ENCODE measurements at places on chromosomes 6 and 20.

- no peak for DNase-seq
These were observed 235.2 kb downstream of the SOX4 start for GRCh38 chr6:21828704-21829103.

GRCh38 chr6:157020398-157020797 is 243.2 kb downstream of the ARID1B start:
- no peak for DNase-seq

DNA sequence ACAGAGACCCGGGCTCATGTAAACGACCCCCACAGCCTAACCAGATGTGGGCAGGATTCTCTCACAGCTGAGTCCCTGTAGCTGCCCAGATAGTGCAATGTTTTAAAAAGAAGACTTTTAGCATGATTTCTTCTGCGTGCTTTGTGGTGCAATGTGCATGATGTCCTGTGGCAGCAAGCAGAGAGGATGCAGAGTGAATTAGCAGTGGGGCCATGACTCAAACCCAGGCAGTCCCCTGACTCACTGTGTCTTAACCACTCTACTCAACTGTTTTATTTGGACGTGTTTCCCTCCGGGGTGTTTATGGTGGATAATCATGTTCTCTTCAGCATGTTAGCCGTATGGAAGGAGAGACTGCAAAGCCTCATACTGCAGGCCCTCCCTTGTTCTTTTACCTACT is 247.9 kb downstream of the SLC24A3 start:
- no peak for DNase-seq

GRCh38 chr6:150767571-150768018 is 97.9 kb upstream of the MTHFD1L start:
- DNase-seq = no peak

- peak; percentile 56 for DNase-seq
These were observed 54.0 kb downstream of the PSMG4 start for GRCh38 chr6:3312604-3313231.

DNA sequence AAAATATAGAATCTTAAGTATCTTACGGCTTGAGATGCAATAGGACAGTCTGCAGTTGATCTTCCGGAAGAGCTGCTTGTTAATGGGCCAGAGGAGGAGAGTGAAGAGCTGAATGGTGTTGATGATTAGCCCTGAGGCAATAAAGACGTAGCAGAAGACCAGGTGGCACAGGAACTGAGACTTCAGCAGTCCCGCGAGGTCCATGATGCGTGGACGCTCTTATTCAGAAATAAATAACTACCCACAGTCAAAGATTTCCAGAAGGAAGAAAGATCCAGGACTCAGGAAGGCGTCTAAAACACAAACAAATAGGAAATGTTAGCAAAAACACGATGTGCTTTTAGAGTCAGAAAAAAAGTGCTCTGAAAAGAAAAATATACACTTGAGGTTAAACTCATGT is 41.9 kb downstream of the AGPAT4 start:
- no peak for DNase-seq

DNA sequence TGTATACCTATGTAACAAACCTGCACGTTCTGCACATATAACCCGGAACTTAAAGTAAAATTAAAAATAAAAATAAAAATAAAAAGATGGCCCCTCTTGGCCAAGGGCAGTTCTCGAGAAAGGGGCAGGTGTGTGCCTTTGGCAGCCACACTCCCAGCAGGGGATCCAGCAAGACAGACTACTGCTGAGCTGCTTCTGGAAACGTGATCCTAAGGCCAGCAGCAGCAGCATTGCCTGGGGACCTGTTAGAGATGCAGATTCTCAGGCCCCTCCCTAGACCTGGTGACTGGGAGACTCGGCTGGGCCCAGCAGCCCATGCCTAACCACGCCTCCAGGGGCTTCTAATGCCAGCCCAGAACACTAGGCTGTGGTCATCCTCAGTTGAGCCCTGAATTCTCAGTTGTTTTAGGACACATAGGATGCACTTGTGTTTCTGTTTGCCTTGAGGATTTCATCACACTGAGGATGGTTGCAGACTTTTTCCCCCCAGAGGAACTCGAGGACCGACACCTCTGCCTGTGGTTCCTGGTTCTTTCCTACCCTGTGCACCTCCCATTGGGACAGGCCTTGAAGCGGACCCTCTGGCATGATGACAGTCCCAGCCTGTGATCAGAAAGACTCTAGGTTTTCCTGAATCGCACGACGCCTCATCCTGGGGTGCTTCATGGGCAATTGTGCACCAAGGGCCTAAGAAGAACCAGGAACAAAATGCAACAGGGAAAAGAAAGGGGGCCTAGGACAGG is 105.9 kb downstream of the TOX2 start:
- peak; percentile 23 for DNase-seq

- no peak for DNase-seq
These were observed 93.7 kb downstream of the CDS2 start for GRCh38 chr20:5220321-5221060.

GRCh38 chr6:96301023-96301422 is 220.6 kb upstream of the UFL1 start:
- no peak for DNase-seq

DNA sequence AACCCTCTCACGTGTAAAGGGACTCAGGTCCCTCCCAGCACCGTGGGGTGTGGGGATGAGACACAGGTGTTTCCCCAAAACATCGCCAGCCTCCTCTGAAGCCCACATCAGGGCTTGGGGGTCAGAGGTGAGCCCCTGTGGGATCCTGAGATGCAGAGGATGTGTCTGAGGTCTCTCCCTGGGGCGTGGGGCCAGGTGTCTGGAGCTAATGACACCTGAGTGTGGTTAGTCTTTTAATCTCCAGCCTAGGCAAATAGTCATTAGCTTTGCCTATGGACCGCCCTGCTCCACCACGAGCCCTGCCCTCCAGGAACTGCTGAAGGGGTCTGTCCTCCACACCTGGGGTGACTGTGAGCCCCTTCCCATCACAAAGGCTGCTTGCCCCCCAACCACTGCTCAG is 1.7 kb downstream of the SRMS start:
- no peak for DNase-seq

GRCh38 chr6:7112741-7113313 is 5.1 kb downstream of the RREB1 start:
- no peak for DNase-seq

- DNase-seq = no peak
These were observed 61.3 kb upstream of the HEY2 start for GRCh38 chr6:125688138-125688537.

GRCh38 chr6:51336185-51336584 is 517.5 kb downstream of the TFAP2B start:
- DNase-seq = no peak

DNA sequence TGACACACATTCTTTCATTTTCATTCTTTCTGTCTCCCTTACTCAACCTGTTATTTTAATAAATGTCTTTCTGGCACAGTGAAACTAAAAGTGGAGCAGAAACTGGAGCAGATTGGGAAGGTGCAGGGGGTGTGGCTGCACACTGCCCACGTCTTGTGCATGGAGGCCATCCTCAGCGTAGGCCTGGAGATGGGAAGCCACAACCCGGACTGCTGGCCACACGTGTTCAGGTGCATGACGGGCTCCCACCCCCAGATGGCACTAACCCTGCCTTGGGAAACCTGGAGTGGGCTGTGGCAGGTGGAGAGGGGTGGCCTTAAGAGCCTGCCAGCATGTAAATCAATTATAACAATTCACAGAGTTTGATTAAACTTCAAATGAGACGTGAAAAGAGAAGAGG is 71.4 kb upstream of the PBOV1 start:
- DNase-seq = no peak

GRCh38 chr6:90537027-90537426 is 49.8 kb downstream of the MAP3K7 start:
- no peak for DNase-seq

- no peak for DNase-seq
These were observed 4.6 kb downstream of the ADIG start for GRCh38 chr20:38585404-38586180.

DNA sequence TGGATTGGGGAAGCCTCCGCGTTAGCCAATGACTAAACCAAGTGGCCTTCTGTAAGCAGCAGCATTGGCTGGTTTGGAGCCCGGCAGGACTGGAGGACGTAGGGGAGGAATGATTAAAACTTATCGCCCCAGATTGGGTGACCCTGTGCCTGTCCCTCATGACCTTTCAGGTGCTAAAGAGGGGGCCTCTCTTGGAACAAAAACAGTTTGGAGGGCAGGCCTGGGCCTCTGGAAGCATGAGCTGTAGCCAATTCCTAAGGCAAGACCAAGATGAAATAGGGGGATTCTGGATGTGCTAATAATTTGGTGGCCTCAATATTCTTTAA is 1.4 kb downstream of the GMPR start:
- DNase-seq = no peak

DNA sequence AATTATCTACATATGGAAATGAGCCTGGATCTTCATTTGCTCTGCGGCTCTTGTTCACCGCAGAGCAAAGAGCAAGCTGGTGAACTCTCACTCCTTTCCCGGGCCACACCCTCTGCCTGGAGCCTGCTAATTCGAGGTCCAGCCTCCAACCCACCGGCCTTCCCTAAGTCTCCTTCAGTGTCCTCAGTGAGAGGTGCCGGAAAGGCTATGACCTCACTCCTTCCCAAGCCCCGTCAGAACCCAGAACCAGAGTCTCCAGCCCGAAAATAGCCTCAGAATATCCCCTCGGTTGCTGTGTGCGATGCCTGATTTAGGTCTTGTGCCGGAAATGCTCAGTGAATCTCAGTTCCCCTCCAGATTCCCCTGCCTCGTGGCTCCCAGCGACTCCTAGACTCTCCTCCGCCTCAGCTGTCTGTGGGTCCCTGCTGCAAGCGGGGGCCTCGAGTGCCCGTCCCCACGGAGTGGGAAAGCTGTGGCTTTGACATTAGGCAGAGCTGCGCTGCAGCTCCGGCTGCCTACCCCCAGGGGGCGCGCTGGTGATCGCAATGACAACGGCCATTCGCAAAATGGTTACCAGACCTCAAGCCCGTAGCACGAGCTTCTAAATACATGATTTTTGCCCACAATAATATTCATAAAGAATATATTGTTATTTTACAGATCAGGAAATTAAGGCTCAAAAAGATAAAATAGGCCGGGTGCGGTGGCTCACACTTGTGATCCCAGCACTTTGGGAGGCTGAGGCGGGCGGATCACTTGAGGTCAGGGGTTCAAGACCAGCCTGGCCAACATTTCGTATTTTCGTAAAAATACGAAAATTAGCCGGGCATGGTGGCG is 4.1 kb upstream of the BNIP5 start:
- peak; percentile 92 for DNase-seq

DNA sequence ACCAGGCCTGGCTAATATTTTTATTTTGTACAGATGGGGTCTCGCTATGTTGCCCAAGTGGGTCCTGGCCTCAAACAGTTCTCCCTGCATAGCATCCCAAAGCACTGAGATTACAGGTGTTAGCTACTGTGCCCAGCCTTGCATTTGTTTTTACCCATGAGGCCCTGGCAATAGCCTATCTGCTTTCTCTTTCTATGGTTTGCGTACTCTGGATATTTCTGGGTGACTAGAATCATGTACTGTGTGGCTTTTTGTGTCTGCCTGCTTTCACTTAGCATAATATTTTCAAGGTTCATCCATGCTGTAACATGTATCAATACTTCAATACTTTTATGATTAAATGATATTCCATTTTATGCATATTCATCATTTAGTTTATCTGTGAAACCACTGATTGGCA is 451.7 kb downstream of the GRIK2 start:
- DNase-seq = no peak

GRCh38 chr20:16692442-16692841 is 37.4 kb upstream of the SNRPB2 start:
- DNase-seq = no peak

- no peak for DNase-seq
These were observed 37.5 kb downstream of the PPP1R3G start for GRCh38 chr6:5122504-5123112.

DNA sequence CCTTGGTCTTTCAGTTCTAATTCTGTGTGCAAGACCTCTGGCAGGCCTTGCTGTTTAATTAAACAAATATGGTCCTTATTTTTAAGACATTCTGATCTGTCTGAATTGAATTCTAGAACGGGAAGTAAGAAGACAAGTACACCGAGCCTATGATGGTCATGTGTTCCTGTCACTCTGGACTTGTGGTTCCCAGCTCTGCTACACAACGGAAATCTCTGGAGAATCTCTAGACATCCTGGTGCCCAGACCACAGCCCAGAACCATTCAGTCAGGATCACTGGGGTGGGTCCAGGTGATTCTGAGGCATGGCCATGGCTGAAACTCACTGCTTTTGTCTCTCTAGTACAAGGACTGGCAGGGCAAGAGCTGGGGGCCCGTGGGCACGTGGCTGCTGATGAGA is 15.9 kb upstream of the KCNK16 start:
- no peak for DNase-seq

DNA sequence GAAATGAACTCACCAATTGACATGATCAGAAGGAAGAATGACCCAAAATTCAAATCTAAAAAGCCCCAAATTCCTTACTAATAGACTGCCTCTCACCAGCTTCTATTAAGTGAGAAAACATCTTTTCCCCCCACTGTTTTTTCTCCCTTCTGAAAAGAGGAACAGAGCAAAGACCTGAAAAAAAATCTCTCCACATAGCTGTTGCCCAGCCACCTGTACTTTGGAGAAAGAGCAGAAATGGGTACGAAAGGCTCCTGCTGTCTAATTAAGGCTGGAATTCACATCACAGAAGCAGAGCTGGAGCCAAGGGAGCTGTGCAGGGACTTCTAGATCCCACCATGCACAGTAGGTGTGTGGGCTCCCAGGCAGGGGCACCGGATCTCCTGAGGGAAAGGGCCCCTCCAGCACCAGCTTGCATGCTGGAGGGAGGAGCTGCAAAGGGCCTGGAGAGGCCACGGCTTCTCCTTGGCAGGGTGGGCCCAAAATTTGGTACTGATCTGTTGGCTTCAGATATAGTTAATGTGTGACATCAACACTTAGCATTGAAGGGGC is 73.2 kb upstream of the DUSP22 start:
- DNase-seq = no peak

- DNase-seq = no peak
These were observed 148.4 kb upstream of the FBXL4 start for GRCh38 chr6:99096170-99096569.

GRCh38 chr6:155327326-155328073 is 13.2 kb upstream of the TFB1M start:
- peak; percentile 79 for DNase-seq

DNA sequence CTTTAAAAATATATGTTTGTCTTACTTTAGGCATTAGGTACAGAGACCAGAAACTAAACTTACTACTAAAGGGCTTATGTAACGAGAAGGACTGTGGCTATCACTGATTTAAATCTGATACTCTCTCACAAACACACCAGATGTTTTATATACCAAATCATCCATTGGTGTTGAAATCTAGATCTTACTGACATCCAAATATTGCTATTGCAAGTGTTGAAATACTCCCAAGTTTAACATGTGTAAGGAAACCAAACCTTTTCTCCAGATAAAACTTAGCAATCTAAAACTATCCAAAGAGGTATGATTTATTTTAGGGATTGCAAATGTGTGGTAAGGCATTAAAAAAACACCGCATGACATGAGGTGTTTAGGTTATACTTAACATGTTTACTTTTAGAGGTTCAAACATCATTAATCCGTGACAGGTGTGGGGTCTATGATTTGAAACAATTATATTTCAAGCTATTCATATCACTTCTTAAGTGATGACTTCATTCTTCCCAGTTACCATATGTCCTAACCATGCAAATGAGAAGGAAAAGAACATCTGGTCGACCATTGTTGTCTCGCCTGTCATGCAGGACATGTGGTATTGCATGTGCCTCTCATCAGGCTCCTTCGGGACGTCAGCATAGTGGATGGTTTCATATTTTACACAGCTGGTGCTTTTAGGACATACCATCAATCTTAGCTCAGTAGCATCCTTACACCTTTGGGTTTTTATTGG is 168.3 kb upstream of the SPACA1 start:
- DNase-seq = no peak

GRCh38 chr20:50107796-50108331 is 5.1 kb downstream of the UBE2V1 start:
- DNase-seq = no peak

- no peak for DNase-seq
These were observed 89.6 kb downstream of the CEBPB start for GRCh38 chr20:50279988-50280850.

Data from sciatic nerve (tissue), 2 donors.